Activated CD4-positive, CD25-positive, alpha-beta regulatory T cell treated with anti-CD3 and anti-CD28 coated beads, Interleukin-2, amount 50 U/mL, for 72 hours (primary cell): ENCODE measurements at places on chromosomes 1 and 21.
A peak's percentile ranks its signal among the peaks of the same experiment; 100 is the strongest.

DNA sequence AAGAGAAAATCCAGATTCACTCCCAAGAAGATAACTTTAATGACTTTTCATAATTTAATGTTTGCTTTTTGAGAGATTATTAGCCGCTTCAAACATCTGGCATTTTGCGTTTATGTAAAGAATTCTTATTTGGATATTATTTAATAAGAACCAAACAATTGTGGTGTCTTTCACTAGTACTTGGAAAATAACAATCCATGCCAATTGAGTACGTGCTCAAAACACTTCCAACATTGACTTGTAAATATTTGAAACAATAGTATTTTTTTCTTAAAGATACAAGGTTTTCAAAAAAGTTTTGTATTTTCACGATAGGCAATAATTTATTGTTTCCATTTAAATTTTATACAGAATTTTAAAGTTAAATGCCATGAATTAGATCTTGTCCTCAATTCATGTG is 498.7 kb downstream of the AMY1C start:
- DNase-seq: no peak

- no peak for DNase-seq
Observed at GRCh38 chr1:203039609-203040512, 13.6 kb downstream of the PPFIA4 start.

DNA sequence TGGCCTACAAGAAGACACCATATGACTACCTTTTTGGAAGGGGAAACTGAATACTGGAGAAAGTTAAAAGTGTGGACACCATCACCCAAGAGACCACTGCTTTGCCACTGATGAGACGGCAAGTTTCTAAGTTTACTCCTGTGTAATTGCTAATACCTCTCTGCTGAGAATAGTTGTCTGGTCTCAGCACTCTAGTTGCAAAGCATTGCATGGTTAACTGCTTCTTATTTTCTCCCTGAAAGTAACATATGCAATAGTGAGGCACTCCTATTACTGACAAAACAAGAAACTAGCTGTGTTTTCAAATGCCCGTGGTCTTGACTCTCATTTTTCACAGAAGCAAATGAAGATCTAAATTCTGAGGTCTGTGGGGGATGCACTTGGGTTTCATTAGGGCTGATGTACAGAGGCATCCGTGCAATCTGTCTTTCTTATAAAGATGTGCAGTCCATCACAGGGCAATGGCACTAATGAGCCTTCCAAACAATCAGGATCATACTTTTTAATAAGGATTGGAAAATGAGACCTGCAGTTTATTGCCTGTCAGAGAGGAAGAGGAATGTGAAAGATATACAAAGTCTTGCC is 62.9 kb downstream of the IFI44 start:
- DNase-seq: no peak

GRCh38 chr1:27816921-27817630 is 13.5 kb upstream of the PPP1R8 start:
- DNase-seq: no peak

GRCh38 chr1:36513676-36514473 is 31.2 kb upstream of the CSF3R start:
- DNase-seq: no peak

- DNase-seq: no peak
Observed at GRCh38 chr21:35401476-35401875, 352.4 kb upstream of the RUNX1 start.

DNA sequence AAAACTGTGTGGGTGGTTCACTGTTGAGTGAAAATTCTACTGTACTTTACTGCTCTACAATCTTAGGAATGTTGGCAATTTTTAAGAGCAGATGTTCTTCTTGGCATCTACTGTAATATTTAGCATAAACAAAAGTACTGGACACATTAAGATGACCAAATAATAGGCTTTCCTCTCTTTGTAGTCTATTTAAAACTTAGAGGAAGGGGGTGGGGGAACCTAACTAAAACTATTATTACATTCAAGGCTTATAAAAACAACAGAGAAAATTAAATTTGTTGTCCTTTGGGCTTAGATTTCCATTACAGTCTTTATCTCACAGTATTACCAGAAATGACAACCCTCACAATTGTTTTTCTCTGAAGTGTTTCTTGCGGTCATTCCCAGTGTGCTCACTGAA is 181.2 kb downstream of the PLPPR4 start:
- DNase-seq: no peak

DNA sequence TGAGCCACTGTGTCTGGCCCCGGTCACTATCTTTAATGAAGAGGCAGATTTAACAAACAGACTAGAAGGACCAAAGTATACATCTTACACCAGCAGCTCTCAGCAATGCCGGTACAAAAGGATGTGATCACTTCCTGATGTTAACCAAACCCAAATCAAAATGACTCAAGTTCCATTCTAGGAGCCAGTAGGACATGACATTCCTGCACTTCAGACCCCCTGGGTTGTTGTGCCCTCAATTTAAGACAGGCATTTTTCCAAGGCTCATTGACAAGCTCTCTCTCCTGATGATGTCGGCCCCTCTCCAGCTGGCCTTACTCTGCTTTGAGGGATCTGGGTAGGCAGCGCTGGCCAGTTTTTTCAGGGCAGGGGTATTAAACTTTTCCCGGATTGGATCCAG is 35.1 kb downstream of the YARS1 start:
- DNase-seq: no peak

DNA sequence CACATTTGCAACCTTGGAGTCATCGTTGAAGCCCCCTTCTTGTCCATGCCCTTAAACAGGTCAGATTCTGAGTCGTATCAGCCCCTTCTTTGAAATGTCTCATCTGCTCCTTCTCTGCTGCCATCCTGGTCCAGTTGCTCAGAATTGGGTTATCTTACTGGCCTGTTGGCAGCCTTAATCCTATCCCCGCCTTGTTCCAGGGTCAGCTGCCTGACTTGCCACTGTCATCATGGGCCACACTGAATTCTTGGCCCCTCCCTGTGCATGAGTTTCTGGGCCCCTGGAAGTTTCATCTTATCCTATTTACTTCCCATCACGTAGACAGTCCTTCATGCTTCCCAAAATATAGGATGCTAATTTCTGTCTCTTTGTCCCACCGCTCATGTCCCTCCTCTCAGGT is 23.7 kb downstream of the IRF2BP2 start:
- DNase-seq: no peak

DNA sequence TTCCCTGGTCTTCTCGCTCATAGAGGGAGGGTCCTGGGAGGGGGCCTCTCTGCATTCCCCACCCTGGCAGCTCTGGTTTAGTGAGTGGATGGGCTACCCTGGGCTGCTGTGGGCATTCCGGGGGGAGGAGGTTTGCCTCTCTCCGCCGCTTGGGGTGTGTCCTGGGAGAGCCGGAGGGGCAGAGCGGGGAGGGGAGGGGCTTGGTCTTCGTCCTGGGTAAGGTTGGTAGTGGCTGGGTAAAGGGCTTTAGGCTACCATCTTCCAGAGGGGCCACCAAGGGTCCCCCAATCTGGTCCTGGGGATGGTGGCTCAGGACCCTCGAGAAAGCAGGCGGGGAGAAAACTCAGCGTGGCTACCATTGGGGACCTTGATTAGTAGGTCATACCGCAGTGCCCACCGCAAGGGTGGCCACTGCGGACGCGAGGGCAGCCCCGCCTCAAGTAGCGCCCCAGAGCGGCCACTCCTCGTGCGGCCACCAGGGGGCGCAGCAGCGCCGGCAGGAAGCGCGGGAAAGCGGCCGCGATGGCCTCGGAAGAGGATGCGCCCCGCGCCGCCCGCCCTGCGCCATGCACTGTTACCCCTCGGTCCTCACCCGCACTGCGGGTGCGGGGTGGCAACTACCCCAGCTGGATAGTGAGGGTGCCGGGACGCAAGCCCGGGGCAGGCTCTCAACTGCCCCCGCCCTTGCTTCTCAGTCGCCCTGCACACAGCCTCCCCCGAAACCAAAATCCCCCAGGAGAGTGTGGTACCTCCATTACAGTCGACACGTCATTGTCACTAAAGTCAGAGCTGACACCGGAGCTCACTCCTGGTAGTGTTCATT is 44.1 kb upstream of the SLC25A33 start:
- peak; percentile 79 for DNase-seq

DNA sequence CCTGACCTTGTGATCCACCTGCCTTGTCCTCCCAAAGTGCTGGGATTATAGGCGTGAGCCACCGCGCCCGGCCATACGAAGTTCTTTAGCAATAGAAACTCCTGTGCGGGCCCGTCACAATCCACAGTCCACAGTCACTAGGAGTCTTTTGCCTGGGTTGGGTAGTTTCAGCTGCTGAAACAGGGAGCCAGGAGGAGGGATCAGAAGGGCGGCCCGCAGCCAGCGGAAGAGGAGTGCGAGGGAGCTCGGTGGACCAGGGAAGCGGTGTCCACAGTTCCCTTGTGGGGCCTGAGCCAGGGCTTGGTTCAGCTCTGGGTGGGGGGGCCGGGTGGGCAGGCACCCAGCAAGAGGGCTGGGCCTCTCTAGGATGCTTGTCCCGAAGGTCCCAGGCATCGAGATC is 17.9 kb upstream of the HSPG2 start:
- no peak for DNase-seq

DNA sequence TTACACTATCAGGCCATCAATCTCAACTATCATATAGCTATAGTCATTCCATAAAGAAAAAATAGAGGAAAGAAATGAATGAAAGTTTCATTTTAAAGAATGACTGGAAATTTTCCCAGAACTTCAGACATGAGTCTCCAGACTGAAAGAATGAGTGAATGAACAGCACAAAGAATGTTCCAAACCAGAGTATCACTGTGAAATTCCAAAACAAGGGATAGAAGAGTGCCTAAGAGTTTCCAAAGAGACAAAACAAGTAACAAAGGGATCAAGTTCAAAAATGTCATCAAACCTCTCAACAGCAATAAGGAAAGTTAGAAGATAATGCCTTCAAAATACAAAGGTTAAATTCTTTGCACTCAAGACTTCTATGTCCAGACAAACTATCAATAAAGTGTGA is 114.9 kb downstream of the DENND1B start:
- no peak for DNase-seq

- no peak for DNase-seq
Observed at GRCh38 chr1:246725191-246725590, 982 bp downstream of the SCCPDH start.

DNA sequence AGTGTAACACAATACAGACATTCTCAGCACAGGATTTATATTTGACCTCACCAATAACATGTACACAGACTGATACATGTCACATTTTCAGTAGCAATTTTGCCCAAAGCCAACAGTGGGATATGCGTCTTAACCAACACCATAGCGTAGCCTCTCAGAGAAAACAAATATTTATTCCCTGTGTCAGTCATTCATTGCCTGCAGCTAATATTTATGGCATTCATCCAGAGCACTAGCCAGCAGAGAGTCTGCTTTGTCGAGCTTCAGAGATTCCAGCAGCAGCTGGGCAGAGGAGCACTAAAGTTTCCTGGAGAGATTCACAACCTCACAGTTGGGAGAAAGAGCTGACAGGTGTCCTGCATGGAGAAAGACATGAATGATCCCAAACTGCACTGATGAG is 400.7 kb upstream of the DAB1 start:
- no peak for DNase-seq

DNA sequence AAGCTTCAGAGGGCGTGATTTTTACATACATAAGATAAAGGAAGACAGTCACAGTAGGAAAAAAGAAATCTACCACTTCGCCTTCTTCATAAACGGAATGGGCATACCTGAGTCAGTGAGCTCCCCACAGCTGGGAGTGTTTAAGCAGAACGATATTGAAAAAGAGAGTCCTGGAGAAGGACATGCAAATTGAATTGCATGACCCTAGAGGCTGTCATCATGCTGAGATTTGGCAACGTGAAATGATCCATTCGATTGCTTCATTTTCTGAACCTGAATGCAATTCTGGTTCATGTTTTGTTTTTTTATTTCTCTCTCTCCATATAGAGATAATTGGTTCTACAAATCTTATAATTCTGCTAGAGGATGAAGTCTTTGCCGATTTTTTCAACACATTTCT is 3.7 kb downstream of the RGSL1 start:
- DNase-seq: no peak

DNA sequence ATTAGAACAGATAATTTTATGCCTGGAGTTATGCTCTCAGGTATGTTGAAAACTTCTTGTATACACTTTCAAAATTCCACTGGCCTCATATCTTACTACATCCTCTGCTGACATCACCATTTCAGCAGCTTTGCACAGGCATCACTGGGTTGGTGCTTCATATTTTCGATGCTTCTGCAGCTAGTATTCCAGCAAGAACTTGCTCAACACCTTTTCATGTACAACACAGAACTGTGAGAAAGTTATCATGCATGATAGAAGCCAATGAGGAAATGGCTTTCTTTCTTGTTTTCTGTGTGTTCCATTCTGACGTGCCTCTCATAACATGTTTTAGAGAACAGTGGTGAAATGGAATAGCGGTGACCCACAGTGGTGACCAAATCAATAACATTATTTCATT is 5.1 kb upstream of the GBP5 start:
- DNase-seq: no peak

GRCh38 chr1:203049576-203050180 is 23.4 kb downstream of the PPFIA4 start:
- no peak for DNase-seq

DNA sequence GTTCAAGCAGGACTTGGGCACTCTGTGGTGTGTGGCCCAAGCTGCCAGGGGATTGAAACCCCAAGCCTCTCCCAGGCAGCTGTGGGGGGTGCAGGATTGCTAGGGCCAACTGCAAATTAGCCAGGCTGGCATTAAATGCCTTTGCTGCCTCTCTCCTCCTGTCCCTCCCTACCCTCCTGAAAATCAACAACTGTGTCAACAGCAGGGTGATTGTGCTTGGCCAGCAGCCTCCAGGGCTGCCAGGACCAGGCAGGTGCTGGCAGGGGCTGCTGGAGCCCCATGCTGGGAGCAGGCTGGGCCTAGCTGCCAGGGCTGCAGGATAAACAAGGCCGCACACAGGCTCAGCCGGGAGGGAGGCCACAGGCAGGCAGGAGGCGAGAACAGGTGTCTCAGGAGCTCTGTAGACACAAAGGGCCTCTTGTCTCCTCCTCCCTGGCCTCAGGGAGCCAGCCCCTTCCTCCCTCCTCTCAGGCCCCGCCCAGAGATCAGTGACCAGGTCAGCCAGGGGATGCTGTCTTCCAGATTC is 11.4 kb downstream of the SOX13 start:
- no peak for DNase-seq

GRCh38 chr1:185249563-185249962 is 67.5 kb downstream of the IVNS1ABP start:
- DNase-seq: no peak
